ENCODE measurements at places on chromosomes 4 and X.

- no peak for DNase-seq
These were observed 6.0 kb downstream of the RPA4 start for GRCh38 chrX:96889726-96890125.

DNA sequence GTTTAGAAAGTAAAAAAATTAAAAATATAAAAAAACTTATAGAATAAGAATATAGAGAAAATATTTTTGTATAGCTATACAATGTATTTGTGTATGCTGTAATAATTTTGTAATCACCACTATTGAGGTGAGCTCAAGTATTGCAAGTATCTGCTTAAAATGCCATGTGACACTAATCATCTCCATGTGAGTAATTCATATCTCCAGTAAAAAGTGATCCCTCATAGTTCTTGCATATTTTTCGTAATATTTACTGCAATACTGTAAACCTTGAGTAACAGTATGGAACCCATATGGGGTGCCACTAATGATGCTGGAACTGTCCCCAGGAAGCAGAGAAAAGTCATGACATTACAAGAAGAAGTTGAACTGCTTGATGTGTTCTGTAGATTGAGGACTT, 43.2 kb upstream of the HUWE1 start:
- DNase-seq: no peak

DNA sequence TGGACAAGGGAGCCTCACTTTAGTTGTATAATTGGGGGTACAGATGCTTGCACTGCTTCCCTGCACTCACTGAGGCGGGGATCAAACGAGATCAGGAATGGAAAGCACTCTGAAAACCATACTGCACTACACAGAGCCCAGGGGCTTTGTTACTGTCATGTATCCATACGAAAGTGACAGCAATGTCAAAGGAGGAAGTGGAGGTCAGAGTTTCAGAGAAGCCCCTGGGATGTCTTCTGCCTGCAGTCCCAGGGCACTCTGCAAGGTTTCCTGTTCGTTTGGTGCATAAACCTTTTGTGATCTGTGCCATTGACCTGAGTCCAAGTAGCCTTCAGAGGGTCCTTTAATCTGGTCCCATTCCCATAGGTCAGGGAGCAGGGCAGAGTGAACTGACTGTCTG, 31.2 kb downstream of the RNF175 start:
- no peak for DNase-seq

- DNase-seq: no peak
These were observed 35.2 kb downstream of the NYX start for GRCh38 chrX:41482154-41482850.

DNA sequence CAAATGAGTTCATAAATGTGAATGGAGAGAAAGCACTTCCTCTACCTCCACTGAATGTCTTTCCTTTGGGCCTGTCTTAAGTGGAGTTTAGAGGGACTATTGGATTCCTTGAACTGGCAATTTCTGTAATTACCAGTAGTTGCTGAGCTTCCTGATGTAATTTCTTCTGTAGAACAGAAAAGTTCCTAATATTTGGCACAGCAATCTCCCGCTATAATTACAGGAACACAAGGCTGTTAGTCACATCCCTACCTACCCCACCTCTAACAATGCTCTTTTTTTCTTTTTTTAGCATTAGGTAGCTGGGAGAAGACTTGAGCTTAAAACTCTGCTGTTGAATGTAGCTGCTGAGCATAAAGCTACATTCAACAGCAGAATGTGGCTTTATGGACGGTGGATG, 24.8 kb upstream of the RBPJ start:
- no peak for DNase-seq

DNA sequence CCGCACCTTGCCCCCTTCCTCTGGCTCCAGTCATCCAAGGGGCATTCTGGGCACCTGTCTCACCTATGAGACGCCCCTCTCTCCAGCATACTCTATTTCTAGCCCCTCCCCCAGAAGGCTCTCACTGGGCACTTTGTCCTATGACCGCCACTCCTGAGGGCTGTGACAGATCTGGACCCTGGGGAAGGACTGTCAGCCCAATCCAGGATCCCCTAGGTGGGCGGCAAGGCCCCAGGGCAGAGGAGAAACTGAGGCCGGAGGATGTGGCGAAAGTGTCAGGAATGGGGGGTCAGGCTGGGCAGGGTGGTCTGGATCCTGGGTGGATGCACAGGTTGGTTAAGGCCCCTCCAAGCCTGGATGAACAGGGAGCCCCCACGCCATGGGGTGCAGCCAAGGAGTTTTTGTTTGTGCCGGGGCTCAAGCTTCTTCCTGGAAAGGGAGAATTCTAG, 16.2 kb upstream of the NAT8L start:
- DNase-seq: no peak

- DNase-seq: no peak
These were observed 1120.2 kb downstream of the ARAP2 start for GRCh38 chr4:35124106-35124505.

- no peak for DNase-seq
These were observed 178.6 kb downstream of the ADAMTS3 start for GRCh38 chr4:72390409-72390808.

DNA sequence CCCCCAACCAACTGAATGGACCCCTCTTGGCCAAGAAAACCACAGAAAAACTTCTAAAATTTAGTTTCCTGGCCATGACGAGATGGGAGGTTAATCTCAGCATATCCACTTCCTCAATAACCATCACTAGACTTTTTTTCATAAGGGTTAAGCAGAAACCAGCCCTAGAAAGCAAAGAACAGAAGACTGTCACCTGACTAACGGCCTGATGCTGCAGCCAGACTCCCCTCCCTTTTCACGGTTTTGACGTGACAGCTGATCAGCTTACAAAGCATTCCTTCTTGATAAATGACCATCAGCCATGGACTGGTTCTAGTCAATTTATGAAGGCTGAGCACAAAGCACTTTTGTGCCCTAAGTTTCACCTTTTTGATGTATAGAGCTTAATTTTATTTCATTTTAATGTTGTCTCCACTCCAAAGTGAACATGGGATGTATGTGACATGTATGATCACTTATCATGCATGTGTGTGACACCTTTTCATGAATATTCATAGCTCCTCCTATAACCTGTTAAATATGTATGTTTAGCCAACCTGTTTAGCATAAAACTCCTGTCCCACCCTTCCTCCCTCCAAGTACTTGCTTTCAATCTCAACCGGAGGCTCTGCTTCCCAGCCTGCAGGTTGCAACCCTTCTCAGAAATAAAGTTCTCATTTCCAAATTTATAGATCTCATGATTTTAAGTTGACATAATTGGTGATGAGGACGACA, 56.3 kb downstream of the SERTM2 start:
- DNase-seq: no peak

DNA sequence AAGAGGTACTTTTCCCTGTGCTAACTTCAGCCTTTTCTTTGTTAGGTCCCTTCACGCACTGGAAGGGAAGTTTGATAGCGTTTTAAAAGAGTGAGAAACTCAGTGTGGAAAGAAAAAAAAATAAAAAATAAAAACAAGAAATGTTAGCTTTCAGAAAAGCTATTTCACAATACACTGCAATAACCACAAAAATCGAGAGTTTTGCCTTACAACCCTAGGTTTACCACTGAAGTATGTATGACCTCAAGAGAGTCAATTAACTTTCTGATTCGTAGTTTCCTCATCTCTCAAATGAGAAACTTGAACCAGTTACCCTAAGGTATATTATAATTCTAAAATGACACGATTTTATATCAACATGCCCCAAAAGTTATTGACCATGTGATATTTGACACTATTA, 93.9 kb upstream of the JADE1 start:
- DNase-seq: no peak

- no peak for DNase-seq
These were observed 8.2 kb upstream of the YIPF6 start for GRCh38 chrX:68490644-68491043.

DNA sequence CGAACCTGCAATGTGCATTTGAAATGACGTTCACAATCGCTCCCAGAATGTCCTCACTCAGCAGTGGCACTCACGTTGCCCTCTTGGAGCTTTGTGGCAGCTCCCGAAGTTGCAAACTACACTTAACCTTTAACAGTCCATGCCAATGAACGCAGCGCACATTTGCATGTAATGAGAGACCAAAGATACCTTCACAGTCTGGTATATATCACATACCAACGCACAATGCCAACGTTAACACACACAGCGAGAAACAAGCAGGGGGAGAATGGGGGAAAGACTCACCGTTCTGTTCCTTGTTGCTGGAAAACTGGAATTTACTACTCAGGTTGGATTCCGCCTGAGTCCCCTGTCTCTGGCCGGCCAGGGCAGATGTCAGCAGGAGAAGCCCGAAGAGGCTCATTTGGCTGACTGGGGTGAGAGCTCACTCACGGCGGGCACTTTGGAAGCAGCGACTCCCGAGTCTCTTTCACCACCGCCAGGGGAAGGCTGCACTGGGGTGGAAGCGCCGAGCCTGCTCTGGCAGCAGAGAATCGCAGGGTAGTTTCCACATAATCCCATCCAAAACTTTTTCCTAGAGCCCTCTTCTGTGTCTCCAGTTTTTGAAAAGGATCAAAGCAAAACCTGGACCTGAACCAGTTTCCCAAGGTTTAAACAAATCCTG, 966 bp downstream of the PDGFC start:
- peak; percentile 67 for DNase-seq

DNA sequence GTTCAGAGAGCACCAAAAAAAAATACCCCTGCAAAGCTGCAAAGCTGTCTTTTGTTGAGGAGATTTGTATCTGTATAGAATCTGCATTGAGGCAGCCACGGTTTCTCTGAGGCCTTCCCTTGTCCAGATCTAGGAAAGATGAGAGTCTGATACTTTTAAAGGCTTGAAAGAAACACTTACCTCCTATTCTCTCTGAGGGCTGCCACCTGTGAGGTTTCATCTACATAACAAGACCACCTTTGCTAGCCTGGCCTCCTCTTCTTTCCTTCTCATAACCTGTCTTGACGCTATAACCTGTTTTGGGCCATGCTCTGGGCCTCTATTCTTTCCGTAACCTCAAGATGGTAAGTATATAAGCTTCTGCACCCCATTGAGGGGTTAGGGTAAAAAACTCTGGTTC, 779.6 kb upstream of the HTR2C start:
- DNase-seq: no peak

- DNase-seq: no peak
These were observed 11.9 kb downstream of the SMIM31 start for GRCh38 chr4:164765833-164766232.

DNA sequence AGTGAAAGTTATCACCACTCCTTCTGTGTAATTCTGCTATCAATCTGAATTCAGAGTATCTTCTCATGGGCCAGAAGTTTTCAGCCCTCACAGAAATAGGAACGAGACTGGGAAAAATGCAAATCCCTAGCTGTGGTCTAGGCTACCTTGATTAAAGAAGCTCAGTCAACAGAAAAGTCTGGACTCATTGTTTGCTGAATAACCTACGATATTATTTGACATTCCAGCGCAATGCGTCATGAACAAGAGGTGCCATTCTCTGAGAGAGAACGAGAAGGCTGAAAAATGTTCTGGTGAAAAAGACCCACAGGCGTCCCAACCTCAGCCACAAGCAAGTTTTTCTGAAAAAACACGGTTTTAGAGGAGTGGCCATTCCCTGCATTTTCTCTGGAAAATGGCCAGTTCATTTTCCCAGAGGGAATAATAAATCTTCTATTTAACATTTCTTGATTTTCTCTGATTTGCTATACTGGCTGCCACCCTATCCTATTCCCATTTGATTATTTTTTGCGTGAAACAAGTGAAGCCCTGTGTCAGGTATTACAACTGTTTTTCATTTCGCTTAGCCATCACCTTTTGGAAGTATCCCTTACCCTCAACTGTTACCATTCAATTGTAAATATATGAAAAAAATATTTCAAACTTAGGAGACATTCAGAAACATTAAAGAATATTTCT, 1117.6 kb upstream of the PRKX start:
- no peak for DNase-seq

- no peak for DNase-seq
These were observed 51.0 kb downstream of the AGA start for GRCh38 chr4:177391287-177391686.

DNA sequence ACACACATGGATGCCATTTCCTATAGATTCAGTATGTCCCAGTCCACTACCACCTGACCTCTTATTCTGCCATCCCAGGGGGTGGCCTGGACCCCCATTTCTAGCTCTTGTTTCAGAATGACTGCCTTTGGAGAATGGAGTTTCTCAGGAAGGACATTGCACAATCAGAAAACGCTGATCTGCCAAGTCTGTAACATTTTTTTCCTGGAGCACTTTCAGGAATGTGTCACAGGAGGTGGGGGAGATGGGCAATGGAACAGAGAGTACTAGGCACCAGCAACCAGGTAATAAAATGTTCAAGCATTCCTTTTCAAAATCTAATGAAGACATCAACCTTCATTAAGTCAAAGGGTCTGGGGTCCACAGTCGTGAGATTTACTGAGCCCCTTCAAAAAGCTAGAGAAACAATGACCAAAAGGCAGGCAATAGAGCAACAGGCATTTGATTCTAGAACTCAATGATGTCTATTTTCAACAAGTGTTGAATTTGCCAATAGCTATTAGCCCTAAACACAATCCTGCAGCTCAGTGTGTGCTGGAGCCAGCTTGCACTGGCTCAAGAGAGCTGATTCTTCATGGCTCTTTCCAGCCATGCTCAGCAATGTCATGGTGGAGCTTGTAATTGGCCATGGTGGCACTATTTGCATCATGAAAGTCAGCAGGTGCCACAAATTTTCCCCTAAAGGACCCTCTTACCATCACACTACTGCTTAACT, 87.1 kb downstream of the KDR start:
- no peak for DNase-seq

DNA sequence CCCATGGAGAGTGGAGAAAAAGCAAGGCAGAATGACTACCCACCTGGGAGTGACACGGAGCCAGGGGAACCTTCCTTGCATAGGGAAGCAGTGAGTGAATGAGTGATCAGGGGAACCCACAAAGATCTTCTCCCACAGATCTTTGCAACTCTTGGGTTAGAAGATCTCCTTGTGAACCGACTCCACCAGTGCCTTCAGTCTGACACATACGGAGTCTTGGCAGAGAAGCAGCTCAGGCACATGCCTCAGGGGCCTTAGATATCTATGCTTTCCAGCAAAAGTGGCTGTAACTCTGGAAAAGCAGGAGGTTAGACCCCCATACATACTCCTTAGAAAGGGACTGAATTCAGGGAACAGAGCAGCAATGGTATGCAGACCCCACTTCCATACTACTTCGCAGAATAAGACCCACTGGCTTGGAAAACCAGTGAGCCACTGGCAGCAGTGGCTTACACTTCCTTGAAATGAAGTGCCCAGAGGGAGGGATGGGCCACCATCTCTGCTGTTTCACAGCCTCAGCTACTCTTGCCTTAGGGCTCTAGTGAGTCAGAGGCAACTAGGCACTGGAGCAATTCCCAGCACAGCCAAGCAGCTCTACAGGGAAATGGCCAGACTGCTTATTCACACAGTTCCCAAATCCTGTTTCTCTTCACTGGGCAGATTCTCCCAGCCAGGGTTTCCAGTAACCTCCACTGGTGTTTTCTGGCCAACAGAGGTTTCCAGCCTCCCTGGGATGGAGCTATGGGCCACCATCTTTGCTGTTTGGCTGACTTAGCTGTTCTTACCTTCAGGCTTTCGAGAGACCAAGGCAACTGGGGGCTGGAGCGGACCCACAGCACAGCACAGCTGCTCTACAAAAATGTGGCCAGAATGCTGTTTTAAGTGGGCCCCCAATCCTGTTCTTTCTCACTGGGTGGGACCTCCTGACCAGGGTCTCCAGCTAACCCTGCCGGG, 82.8 kb upstream of the TCEAL2 start:
- DNase-seq: peak; percentile 1

Data from MG63 (cell line).